ENCODE measurements at places on chromosomes 2 and 18.

DNA sequence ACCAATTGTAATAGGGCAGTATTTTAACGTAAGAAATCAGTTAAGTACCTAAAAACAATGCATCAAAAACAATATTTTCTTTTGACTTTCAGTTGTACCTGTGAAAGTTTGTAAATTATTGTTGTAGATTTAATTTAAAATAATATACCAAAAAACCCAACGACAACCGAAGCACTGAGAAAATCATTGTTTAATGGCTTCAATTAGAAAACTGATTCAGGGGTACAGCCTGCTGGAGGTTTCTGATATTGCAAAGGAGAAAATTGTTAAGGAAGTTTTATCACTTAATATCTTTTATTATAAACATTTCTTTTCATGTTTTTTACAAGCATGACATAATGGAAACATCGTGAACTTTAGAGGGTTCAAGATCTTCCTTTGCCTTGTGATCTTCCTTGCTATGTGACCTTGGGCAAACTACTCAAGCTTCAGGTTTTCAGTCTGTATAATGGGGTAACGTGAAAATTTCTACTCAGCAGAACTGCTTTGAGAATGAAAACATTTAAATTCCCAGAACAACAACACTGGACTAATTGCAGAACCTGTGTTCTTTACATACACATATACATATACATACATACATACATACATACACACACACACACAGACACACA is 76.3 kb upstream of the GLS start:
- no peak overlapping the region for H3K4me3 ChIP-seq
- H3K27me3 ChIP-seq: no peaks in the 10 kb centered on the region
- no peak overlapping the region for H3K27ac ChIP-seq
- no peak for DNase-seq
- H3K36me3 ChIP-seq: no peaks in the 10 kb centered on the region
- H3K4me1 ChIP-seq: peaks cover 3% of the 10 kb centered on the region

DNA sequence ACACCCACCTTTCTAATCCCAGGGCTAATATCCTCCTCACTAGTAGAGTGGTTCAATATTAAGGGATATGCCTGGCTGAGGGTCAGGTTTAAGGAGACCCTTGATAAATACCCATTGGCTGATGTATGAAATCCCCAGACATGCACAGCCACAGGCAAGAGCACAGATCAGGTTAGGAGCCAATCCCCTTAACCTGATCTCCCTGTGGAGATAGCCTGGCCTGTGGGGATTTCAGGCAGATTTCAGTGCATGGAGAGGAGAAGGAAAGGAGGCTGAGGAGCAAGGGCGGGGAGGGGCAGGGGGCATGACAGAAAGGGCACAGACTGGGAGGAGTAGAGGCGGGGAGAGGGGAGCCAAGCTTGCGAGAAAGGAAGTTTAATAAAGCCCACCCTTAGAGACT is 129.0 kb downstream of the LOXHD1 start:
- H3K27ac ChIP-seq: no peak overlapping the region
- no peaks in the 10 kb centered on the region for H3K27me3 ChIP-seq
- H3K36me3 ChIP-seq: no peaks in the 10 kb centered on the region

DNA sequence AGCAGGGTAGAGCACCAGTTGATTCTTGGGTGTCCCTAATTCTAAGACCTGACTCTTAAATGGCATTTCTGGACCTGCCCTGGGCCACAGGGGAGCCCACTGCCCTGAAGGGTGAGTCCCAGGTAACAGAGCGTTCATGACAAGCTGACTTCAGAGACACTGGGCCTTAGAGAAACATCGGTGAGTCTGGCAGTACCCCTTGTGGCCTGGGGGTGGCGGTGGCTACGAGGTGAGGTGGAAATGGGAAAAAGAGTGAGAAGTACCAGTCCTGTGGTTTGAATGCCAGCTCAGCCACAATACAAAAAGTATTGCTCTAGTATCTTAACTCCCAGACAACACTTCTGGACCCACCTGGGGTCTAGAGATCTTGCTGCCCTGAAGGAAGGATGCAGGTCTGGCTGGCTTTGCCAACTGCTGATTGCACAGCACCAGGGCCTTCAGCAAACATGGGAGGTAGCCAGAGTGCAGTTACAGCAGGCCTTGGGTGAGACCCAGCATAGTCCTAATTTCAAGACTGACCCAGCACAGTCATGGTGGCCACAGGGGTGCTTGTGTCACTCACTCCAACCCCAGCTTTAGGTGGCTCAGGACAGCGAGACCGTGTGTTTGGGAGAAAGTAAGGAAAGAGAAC is 44.5 kb downstream of the USP34 start:
- H3K4me1 ChIP-seq: peaks cover 6% of the 10 kb centered on the region
- no peaks in the 10 kb centered on the region for H3K27me3 ChIP-seq

DNA sequence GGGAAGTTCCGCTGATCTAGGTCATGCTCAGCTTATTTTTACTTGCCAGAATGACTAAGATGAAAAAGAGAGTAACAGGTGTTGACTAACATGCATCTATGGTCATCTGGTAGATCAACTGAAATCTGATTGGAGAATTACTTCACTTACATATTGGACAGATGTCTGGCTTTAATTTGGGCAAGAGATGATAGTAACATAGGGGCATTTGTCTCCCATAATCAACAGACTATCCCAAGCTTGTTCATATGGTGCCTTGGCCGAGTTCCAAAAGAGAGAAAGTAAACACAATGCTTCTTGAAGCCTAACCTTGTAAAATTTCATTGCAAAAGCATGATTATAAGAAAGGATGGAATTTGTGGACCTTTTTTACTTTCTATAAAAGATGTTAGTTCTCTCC is 503.7 kb downstream of the ADCYAP1 start:
- no peak overlapping the region for H3K27ac ChIP-seq
- H3K4me1 ChIP-seq: no peaks in the 10 kb centered on the region
- no peaks in the 10 kb centered on the region for H3K36me3 ChIP-seq

DNA sequence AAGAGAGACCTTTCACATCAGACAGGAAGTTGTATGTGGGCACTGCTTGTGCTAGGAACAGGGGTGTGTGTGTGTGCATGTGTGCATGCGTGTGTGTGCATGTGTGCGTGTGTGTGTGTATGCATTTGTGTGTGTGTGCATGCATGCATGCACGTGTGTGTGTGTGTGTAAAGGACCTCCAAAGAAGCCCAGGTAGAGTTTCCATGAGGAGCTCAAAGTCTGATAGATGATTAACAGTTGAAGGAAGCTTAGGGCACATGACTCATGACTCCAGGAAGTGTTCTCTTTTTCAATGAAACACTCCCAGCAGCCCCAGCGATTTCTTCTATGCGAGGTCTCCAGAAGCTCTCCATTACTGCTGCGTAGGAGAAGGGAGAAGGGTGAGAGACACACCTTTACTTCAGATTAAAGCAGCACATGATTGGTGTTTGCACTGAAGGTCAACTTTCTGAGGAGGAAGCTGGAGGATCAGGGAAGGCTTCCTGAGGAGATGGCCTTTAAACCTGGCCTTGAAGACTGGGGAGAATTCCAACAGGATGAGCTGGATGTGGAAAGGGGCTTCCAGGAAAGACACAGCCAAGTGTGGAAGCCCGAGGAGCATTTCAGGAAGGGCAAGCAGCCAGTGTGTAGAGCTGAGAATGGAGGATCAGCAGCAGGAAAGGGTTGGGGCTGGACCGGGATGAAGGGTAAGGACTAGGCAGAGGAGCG is 77.7 kb downstream of the SMAD4 start:
- DNase-seq: no peak
- no peaks in the 10 kb centered on the region for H3K36me3 ChIP-seq
- no peaks in the 10 kb centered on the region for H3K4me1 ChIP-seq
- no peaks in the 10 kb centered on the region for H3K27me3 ChIP-seq
- no peak overlapping the region for H3K27ac ChIP-seq
- no peak overlapping the region for H3K4me3 ChIP-seq

DNA sequence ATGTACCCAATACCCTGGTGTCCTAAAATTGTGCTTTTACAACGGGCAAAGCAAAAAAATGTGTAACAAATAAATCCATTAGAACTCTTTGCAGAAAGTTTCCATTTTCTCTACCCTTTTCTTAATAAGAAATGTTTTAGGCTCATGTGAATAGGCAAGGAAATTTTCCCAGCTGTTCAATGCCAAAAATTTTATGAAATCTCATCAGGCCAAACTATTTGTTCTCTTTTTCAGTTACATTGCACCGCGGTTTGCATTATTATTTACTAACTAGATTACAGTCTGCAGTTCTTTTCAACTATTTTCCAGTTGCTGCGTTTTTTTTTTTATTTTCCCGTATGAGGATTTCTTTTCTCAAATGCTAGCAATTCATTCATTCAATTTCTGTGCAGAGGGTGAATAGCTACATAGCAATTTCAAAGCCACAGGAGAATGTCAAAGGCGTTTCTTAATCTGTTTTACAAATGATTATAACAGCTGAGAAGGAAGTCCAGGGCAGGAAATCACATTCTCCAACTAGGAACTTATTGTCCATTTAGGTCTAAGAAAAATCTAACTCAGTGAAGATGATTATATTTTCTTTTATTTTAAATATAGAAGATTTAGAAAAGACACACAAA is 367.5 kb upstream of the MMADHC start:
- no peak for DNase-seq
- no peak overlapping the region for H3K4me3 ChIP-seq
- no peaks in the 10 kb centered on the region for H3K27me3 ChIP-seq
- no peaks in the 10 kb centered on the region for H3K36me3 ChIP-seq

GRCh38 chr2:52613064-52613463 is 1154.5 kb upstream of the CHAC2 start:
- H3K4me3 ChIP-seq: no peak overlapping the region
- H3K27ac ChIP-seq: no peak overlapping the region
- no peaks in the 10 kb centered on the region for H3K36me3 ChIP-seq
- no peaks in the 10 kb centered on the region for H3K27me3 ChIP-seq

GRCh38 chr18:75638776-75639471 is 211.4 kb upstream of the SMIM21 start:
- peak; percentile 53 for DNase-seq
- H3K27me3 ChIP-seq: no peaks in the 10 kb centered on the region
- H3K4me3 ChIP-seq: peak overlapping the region; percentile 30
- H3K27ac ChIP-seq: 0 out of 2 replicates have a peak overlapping the region, but pooled peaks have one; percentile 19
- no peaks in the 10 kb centered on the region for H3K36me3 ChIP-seq

DNA sequence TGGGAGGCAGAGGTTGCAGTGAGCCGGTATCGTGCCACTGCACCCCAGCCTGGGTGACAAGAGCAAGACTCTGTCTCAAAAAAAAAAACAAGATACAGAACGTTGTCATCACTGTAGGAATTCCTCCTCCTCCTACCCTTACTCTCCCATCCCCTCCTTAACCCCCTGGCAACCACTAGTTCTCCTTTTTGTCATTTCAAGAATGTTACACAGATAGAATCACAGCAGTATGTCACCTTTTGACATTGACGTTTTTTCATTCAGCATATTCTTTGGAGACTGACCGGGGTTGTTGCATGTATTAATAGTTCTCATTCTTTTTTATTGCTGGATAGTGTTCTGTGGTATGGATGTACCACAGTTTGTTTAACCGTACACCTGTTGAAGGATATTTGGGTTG is 32.4 kb downstream of the TTLL4 start:
- no peak overlapping the region for H3K27ac ChIP-seq
- no peak overlapping the region for H3K4me3 ChIP-seq
- H3K36me3 ChIP-seq: peaks cover 45% of the 10 kb centered on the region
- DNase-seq: no peak
- H3K4me1 ChIP-seq: no peaks in the 10 kb centered on the region

DNA sequence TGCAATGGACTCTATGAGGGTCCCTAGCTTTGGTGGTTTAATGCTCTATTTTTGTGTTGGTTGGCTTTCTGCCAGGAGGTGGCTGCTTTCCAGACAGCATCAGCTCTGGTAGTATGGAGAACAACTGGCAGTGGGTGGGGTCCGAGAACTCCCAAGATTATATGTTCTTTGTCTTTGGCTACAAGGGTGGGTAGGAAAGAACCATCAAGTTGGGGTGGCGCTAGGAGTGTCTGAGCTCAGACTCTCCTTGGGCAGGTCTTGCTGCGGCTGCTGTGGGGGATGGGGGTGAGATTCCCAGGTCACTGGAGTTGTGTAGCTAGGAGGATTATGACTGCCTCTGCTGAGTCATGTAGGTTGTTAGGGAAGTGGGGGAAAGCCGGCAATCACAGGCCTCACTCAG is 976.1 kb upstream of the GYPC start:
- H3K4me3 ChIP-seq: no peak overlapping the region
- H3K27me3 ChIP-seq: no peaks in the 10 kb centered on the region
- H3K4me1 ChIP-seq: no peaks in the 10 kb centered on the region
- no peaks in the 10 kb centered on the region for H3K36me3 ChIP-seq
- H3K27ac ChIP-seq: no peak overlapping the region

DNA sequence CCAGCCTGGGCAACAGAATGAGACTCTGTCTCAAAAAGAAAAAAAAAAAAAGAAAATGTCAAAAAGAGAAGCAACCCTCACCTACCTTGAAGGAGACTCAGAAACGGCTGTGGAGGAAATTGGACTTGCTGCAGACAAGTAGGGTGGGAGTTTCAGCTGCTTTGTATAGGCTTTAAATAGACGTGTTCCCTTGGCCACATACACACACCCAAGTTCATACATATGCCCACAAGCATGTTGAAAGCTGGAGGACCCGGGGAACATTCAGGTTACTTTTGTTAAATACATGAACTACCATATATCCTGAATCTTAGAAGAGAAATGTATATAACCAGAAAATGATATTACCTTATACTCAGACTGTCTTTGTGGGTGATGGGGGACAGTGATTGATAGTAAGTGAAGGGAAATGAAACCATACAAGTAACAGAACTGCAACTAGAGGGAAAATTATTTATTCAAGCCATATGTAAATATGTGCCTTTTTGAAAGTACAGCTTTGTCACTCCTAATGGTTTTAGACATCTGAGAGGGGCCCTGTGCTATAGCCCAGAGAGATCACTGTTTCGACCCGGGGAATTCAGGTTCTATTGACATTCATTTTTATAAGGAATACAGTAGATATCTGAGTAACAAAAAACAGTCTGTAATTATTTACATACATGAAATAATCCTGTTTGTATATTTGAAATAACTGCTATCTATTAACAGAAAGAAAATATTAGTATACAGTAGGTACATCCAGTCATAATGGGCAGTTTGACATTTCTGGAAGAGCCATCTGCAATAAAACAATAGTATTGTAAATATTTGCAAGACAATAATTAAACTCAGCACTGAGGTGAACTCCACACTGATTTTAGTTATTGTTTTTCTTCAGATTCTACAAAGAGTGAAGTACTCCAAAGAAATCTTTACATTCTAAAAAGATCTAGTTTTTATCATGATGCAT is 48.0 kb upstream of the TGIF1 start:
- no peak for DNase-seq
- no peak overlapping the region for H3K4me3 ChIP-seq
- H3K27ac ChIP-seq: no peak overlapping the region
- H3K4me1 ChIP-seq: no peaks in the 10 kb centered on the region

- H3K27me3 ChIP-seq: no peaks in the 10 kb centered on the region
- H3K4me3 ChIP-seq: no peak overlapping the region
- no peak overlapping the region for H3K27ac ChIP-seq
- DNase-seq: no peak
- H3K36me3 ChIP-seq: no peaks in the 10 kb centered on the region
Measured at GRCh38 chr18:31679133-31679742, 5.1 kb downstream of the B4GALT6 start.
